ENCODE measurements at places on chromosomes 3 and 15. TPM values are rescaled to one million over a fixed set of nuclear protein-coding genes. Genes with fewer than 3 reads are reported as not detected.

Gene CPN2
- 0.56 TPM for total RNA-seq

- H3K4me1 ChIP-seq = no peaks in the 10 kb centered on the region
- no peaks in the 10 kb centered on the region for H3K27me3 ChIP-seq
- peak; percentile 12 for DNase-seq
- H3K27ac ChIP-seq = no peak overlapping the region
- H3K4me3 ChIP-seq = no peak overlapping the region
Observed at GRCh38 chr3:38563070-38563885, 67.1 kb downstream of the EXOG start.

DNA sequence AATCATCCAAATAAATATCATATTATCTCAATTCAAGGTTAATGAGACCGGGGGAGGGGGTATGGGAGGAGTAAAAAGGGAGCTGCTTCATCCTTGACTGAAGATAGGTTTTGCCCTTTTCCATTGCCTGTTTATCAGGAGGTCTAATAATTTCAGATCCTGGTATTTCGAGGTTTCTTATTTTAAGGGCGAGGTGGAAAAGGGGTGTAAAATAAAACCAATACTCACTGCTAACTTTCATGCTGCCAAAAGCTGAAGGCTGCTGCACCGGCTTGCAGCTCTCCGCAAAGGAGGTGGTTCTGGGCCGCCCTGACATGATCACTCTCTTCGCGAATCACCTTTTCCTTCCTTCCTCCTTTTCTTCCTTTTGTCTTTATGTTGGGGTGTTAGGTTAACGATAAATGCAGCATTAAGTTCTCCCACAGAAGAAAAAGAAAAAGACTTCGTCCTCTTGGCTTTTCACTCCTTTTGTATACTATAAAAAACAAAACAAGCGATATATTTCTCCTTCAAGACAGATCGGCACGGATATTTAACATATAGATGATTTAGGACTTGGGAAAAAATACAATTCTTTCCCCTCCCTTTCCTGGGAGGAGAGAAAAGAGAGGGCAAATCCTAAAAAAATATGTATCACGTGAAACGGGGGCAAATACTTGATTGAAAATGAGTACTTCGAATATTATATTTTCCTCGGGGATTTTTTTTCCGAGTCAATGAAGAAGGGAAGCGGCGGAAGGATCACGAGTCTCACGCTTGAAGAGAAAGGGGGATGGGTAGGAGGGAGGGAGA lies 932 bp downstream of the GSK3B start:
- DNase-seq = no peak
- H3K27ac ChIP-seq = peak overlapping the region; percentile 100
- peaks cover 41% of the 10 kb centered on the region for H3K4me1 ChIP-seq
- peak overlapping the region; percentile 92 for H3K4me3 ChIP-seq
- no peaks in the 10 kb centered on the region for H3K27me3 ChIP-seq

DNA sequence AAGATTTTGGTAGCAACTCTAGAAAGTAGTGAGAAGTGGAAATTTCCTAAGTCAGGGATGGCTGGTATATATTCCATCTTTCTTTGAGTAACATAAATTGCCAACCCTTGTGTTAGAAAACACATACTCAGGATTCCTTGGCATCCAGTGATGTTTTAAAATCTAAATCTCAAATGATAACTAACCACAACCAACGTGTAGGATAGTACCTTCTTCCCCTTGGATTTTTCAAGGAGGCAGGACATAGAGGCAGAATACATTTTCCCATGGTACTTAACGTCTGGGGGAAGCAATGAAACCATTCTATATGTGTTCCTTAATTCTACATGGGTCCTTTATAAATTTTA lies 93.4 kb downstream of the WDR76 start:
- H3K27me3 ChIP-seq = no peaks in the 10 kb centered on the region
- H3K4me3 ChIP-seq = no peak overlapping the region
- no peak overlapping the region for H3K27ac ChIP-seq
- DNase-seq = no peak

Gene ZKSCAN7
- total RNA-seq = 3.2 TPM

DNA sequence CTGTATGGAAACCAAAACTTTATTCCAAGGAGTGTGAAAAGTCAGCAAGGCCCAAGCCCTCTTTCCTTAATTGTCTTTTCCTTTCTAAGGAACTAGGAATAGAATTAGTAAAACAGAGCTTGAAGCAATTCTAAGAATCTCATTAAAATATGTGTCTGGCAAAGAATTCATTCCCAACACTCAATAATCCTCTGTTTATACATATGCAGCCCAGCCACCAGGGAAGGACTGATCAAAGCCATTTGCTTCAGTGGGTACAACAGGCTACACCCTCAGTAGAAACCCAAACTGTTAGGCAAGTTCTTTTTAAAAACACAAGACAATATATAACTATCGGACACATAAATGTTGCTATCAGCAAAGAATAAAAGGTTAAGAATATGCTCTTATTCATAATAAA lies 266.9 kb downstream of the ERC2 start:
- no peak for DNase-seq
- no peaks in the 10 kb centered on the region for H3K27me3 ChIP-seq
- no peak overlapping the region for H3K27ac ChIP-seq
- no peaks in the 10 kb centered on the region for H3K36me3 ChIP-seq
- no peaks in the 10 kb centered on the region for H3K4me1 ChIP-seq
- H3K4me3 ChIP-seq = no peak overlapping the region

Gene TUSC7
- total RNA-seq = not detected

Gene NDN
- total RNA-seq = 32.5 TPM

DNA sequence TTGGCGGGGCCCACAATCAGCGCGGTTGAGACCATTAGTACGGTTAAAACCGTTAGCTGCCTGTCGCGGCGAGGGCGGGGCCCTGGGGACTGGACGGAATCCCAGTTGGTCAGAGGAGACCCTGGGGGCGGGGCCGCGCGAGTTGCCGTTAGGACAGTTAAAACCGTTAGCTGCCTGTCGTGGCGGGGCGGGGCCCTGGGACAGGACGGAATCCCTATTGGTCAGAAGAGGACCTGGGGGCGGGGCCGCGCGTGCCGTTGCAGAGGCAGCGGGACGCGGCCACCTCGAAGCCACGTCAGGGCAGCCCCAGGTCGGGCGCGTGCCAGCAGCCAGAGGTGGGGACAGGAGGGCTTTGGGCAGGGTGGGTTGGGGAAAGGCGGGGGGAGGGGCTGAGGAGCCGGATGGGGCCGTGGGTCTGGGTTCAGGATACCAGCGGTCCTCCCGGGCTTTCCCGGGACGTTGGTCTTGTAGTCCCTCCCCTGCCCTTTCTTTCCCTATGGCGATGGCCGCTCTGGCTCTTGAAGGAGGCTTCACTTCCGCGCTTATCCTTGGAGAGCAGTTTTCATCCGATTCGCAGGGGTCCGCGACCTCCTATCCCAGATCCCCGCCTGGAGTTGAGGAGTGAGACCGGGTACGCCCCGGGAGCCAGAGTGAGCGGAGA lies 28.0 kb downstream of the KLHDC8B start:
- H3K27ac ChIP-seq = peak overlapping the region; percentile 88
- DNase-seq = peak; percentile 99
- H3K36me3 ChIP-seq = no peaks in the 10 kb centered on the region
- H3K4me1 ChIP-seq = no peaks in the 10 kb centered on the region

DNA sequence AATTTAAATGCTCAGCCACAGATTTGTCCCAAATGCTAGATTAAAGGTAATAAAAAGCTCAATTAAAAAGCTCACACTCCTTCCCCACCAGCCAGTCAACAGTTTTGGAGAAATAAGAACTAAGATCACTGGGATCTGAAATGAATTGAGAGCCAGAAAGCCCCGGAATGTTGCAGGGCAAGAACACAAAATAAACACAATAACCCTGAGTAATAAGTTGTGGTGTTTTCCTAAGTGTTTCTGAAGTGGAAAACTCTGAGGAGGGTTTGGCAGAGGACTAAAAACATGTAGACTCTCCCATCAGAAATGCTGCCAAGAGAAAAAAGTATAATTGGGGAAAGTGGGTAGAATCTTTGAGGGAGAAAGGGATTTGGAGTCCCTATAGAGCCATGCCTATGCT lies 127.8 kb downstream of the ABI3BP start:
- no peaks in the 10 kb centered on the region for H3K36me3 ChIP-seq
- H3K4me1 ChIP-seq = peaks cover 3% of the 10 kb centered on the region
- H3K27ac ChIP-seq = no peak overlapping the region
- H3K4me3 ChIP-seq = no peak overlapping the region
- H3K27me3 ChIP-seq = no peaks in the 10 kb centered on the region
- no peak for DNase-seq

GRCh38 chr15:73752806-73753193 lies 351 bp downstream of the INSYN1 start:
- peaks cover 9% of the 10 kb centered on the region for H3K27me3 ChIP-seq
- H3K27ac ChIP-seq = no peak overlapping the region
- H3K4me3 ChIP-seq = peak overlapping the region; percentile 85
- DNase-seq = no peak
- H3K4me1 ChIP-seq = no peaks in the 10 kb centered on the region

Gene PRR20G
- total RNA-seq = not detected

Gene CHDH
- 0.99 TPM for total RNA-seq

Gene ZNF774
- 5.9 TPM for total RNA-seq

Gene FAM43A
- total RNA-seq = 10.5 TPM

Gene AGTR1
- 0.75 TPM for total RNA-seq

Gene MAPKBP1
- total RNA-seq = 20.5 TPM

Gene PLCB2
- 19.5 TPM for total RNA-seq

DNA sequence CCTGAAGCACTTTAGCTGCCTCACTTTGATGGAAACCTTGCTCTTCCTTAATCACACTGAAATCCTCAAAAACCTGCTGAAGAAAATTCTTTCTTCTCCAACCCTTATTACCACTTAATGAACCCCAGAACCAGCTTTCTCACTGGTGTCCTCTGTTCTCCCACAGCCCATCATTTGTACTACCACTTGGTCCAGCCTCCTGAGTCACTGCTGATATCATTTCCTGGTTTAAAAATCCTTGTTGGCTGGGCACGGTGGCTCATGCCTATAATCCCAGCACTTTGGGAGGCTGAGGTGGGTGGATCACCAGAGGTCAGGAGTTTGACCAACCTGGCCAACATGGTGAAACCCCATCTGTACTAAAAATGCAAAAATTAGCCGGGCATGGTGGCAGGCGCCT lies 418.6 kb upstream of the KCNMB2 start:
- H3K4me1 ChIP-seq = no peaks in the 10 kb centered on the region
- no peak overlapping the region for H3K4me3 ChIP-seq
- H3K36me3 ChIP-seq = no peaks in the 10 kb centered on the region
- H3K27me3 ChIP-seq = no peaks in the 10 kb centered on the region

DNA sequence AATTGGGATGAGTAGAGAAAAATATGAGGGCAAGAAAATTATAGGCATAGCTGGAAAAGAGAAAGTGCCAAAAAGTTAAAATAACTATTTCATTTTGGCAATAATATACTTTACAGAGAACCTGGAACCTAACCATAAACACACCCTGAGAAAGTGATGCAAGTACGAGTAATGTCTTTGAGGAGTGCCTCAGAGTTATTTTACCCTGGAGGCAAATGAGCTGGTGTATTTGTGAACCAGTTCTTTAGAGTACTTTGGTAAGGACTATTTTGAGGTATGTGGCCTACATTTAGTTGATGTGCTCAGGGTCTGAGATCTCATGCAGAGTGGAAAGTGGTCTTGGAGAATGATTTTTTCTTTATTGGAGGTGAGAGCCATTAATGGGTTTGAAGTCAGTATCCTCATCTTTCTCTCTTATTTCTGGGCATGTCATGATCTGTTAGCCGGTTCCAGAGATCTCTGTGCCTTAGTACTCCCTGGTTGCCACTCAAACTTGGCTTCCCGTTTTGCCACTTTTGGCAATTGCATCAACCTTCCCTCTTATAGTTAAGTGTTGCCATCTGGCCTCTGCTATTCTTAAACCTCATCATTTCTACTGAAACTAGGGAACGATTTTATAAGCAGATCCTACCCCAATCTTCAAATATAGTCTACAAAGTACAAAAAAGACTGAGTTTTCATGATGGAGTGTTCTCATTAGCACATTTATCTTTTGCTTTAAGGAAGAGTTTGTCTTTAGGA lies 145.7 kb downstream of the EPHA6 start:
- no peak overlapping the region for H3K27ac ChIP-seq
- no peak for DNase-seq
- no peaks in the 10 kb centered on the region for H3K36me3 ChIP-seq
- no peaks in the 10 kb centered on the region for H3K27me3 ChIP-seq
- no peaks in the 10 kb centered on the region for H3K4me1 ChIP-seq

Gene GOLGA6B
- not detected for total RNA-seq

- peak overlapping the region; percentile 47 for H3K4me3 ChIP-seq
- H3K4me1 ChIP-seq = peaks cover 45% of the 10 kb centered on the region
- no peak for DNase-seq
- H3K27me3 ChIP-seq = no peaks in the 10 kb centered on the region
- H3K27ac ChIP-seq = peak overlapping the region; percentile 47
Observed at GRCh38 chr15:68298882-68299381, 21.4 kb downstream of the FEM1B start.

Gene SLC38A3
- total RNA-seq = 6.4 TPM

DNA sequence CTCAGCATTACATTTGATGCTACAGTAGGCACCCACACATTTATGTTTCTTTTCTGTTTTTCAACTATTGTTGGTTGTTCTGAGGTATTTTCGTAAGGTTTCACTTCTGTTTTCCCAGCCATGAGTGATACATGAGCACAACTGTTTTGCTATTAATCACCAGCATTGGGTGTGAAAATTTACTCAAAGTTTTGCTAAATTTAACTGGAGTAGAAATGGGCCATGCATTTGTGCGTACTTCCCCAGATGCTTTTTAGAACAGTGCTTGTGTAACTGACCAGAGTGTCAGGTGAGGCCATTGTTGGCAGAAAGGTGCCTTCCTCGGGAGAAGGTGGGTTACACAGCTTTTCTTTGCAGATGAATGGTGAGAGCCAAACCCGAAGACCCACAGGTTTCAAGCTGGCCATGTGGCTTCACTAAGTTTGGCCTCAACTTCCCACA lies 70.4 kb downstream of the ST6GAL1 start:
- DNase-seq = no peak
- no peak overlapping the region for H3K27ac ChIP-seq
- H3K4me1 ChIP-seq = peaks cover 10% of the 10 kb centered on the region
- H3K27me3 ChIP-seq = no peaks in the 10 kb centered on the region
- no peak overlapping the region for H3K4me3 ChIP-seq

DNA sequence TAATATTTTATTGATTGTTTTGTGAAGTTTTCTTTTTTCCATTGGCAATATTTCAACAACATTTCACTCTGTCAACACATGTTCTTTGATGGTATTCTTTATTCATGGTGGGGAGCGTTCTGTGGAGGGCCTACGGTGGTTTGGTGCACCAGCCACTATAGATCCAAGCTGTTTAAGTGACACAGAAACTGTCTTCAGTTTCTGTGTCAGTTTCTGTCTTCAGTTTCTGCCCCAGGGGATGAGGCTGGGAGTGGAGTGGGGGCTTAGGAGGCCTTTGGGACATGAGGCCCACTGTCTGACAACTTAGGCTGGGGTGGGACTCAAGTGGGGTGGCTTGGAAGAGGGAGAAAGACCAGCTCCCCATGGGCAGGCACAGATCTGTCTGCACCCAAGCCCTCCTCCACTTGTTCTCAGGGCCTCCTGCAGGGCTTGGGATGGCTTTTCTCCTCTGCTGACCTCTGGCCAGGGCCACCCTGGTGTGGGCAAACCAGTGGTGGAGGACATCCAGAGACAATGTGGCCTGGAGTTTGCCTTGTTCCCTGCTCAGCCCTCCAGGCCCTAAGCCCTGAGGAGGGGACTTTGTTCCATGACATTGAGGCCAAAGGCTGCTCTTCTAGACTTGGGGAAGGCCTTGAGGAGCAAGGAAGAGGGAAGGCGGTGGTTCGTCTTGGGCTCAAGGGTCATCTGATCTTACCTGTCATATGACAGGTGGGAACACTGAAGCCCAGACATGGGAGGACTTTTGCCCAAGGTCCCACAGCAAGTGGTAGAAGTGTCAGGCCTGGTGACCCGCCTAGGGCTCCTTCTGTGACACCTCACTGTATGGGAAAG lies 60.3 kb upstream of the SMAD6 start:
- no peaks in the 10 kb centered on the region for H3K36me3 ChIP-seq
- no peak overlapping the region for H3K4me3 ChIP-seq
- peaks cover 39% of the 10 kb centered on the region for H3K4me1 ChIP-seq
- H3K27me3 ChIP-seq = no peaks in the 10 kb centered on the region
- no peak overlapping the region for H3K27ac ChIP-seq
